ENCODE measurements at places on chromosomes 4 and X. TPM values are rescaled to one million over a fixed set of nuclear protein-coding genes. Genes with fewer than 3 reads are reported as not detected.

Gene PPP2R3B
- 5.1 TPM for total RNA-seq

Gene BTC
- 48.2 TPM for total RNA-seq

GRCh38 chr4:16661813-16662212, 236.6 kb downstream of the LDB2 start:
- no peak overlapping the region for H3K4me3 ChIP-seq
- peaks cover 8% of the 10 kb centered on the region for H3K4me1 ChIP-seq
- H3K27ac ChIP-seq = no peak overlapping the region
- no peaks in the 10 kb centered on the region for H3K36me3 ChIP-seq

Gene MMRN1
- total RNA-seq = 34.1 TPM

DNA sequence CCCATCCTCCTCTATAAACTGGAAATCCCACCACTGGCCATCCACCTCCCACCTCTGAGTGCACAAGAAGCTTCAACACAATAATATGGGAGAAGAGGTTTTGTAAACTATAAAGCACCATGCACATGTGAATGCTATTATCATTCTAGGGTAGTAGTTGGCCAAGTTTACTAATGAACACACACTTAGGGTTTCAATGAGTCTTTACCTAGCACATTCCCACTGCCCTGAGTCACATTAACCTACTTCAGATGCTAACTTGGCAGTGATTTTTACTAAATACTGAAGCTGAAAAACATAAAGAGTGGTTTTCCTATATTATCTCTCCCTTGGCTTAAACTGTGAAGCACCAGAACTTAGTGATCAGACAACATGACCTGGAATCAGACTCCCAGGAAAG, 93.9 kb downstream of the SH3KBP1 start:
- H3K4me1 ChIP-seq = no peaks in the 10 kb centered on the region
- no peaks in the 10 kb centered on the region for H3K27me3 ChIP-seq
- no peaks in the 10 kb centered on the region for H3K36me3 ChIP-seq

GRCh38 chr4:5969777-5970176, 48.5 kb downstream of the C4orf50 start:
- H3K36me3 ChIP-seq = no peaks in the 10 kb centered on the region
- H3K27me3 ChIP-seq = no peaks in the 10 kb centered on the region
- no peak overlapping the region for H3K4me3 ChIP-seq

DNA sequence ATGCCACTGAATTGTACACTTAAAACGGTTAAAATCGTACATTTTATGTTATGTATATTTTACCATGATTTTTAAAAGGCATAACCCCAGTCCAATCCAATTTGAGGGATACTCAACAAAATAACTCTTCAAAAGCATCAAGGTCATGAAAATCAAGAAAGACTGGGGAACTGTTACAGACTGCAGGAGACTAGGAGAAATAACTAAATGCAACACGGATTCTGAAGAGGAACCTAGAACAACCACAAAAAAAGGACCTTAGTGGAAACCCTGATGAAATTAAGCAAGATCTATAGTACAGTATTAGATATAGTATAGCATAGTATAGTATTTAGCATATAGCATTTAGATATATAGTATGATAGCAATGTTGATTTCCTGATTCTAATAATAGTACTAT, 26.8 kb downstream of the SH3KBP1 start:
- H3K4me3 ChIP-seq = no peak overlapping the region
- no peaks in the 10 kb centered on the region for H3K36me3 ChIP-seq
- peaks cover 6% of the 10 kb centered on the region for H3K4me1 ChIP-seq
- no peak overlapping the region for H3K27ac ChIP-seq
- no peak for DNase-seq
- H3K27me3 ChIP-seq = no peaks in the 10 kb centered on the region

Gene MUC7
- not detected for total RNA-seq

DNA sequence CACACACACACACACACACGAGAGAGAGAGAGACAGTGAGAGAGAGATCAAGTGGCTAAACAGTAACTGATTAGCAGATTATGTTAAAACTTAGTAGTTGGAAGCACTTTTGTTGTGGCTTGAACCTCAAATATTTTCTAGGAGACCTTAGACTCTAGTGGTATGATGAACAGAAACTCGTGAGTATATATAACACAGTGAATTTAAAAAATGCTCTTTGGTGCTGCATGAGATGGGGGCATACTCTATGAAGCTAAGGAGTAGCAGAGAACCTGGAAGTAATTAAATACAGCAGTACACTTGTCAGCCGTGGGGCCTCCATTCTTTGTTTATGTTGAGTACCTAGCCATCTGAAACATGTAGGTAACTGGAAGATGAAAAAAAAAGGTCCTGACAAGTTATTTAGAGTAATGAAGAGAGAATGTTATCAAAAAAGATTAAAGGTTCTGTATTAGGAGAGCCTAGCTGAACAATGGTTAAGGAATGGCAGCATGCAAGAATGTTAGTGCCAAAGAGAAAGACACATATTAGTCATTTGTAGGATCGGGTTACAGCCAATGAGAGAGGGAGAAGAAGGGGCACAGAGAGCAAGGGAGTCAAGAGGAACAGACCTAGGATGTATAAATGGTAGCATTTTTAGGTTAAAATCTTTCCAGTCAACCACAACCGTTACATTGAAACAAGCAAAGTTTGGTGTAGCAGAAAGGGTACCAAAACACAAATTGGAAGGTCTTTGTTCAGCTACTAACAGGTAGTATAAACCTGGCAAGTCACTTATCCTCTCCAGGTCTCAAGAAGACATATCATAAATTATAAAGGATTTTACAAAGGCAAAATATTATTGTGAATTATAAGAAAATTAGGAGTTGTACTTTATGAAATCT, 316.7 kb upstream of the DIPK2B start:
- no peaks in the 10 kb centered on the region for H3K27me3 ChIP-seq

GRCh38 chr4:170128219-170128804, 38.6 kb upstream of the AADAT start:
- no peak overlapping the region for H3K4me3 ChIP-seq
- H3K4me1 ChIP-seq = no peaks in the 10 kb centered on the region
- no peaks in the 10 kb centered on the region for H3K27me3 ChIP-seq
- H3K36me3 ChIP-seq = no peaks in the 10 kb centered on the region
- no peak overlapping the region for H3K27ac ChIP-seq

- H3K27ac ChIP-seq = peak overlapping the region; percentile 31
- H3K27me3 ChIP-seq = no peaks in the 10 kb centered on the region
- H3K36me3 ChIP-seq = no peaks in the 10 kb centered on the region
- H3K4me1 ChIP-seq = peaks cover 24% of the 10 kb centered on the region
- no peak overlapping the region for H3K4me3 ChIP-seq
Observed at GRCh38 chr4:99617374-99617773, 40.3 kb downstream of the C4orf54 start.

DNA sequence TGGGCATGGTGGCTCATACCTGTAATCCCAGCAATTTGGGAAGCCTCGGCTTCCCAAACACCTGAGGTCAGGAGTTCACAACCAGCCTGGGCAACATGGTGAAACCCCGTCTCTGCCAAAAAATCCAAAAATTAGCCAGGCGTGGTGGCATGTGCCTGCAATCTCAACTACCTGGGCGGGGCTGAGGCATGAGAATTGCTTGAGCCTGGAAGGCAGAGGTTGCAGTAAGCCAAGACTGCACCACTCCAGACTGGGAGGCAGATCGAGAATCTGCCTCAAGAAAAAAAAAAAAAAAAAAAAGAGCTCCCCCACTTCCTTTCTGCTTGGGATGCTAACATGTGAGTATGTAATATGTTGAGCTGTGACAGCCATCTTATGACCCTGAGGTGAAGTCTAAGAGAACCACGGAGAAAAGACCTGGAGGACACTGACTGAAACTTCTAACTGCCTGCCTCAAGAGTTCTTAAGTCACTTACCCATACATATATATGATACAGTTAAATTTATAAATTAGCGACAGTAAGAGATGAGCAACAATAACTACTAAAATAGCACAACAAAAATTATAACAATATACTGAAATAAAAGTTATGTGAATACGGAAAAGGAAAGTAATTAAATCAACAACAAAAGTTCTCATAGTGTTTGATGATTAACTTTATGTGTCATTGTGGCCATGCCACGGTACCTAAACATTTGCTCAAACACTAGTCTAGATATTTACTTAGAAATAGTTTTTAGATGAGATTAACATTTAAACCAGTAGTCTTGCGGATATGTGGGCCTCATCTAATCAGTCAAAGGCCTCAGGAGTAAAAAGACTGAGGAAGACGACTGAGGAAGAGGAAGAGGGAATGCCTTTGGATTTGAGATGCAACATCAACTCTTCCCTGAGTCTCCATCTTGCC, 178.3 kb downstream of the OPHN1 start:
- H3K4me3 ChIP-seq = no peak overlapping the region
- no peak for DNase-seq
- H3K4me1 ChIP-seq = no peaks in the 10 kb centered on the region
- H3K27ac ChIP-seq = no peak overlapping the region
- H3K27me3 ChIP-seq = no peaks in the 10 kb centered on the region

- H3K27ac ChIP-seq = no peak overlapping the region
- no peaks in the 10 kb centered on the region for H3K27me3 ChIP-seq
- H3K4me3 ChIP-seq = no peak overlapping the region
- H3K36me3 ChIP-seq = no peaks in the 10 kb centered on the region
- H3K4me1 ChIP-seq = peaks cover 8% of the 10 kb centered on the region
Observed at GRCh38 chr4:74316397-74316796, 8.1 kb downstream of the EPGN start.

- DNase-seq = no peak
- H3K4me1 ChIP-seq = no peaks in the 10 kb centered on the region
- no peaks in the 10 kb centered on the region for H3K36me3 ChIP-seq
- H3K27ac ChIP-seq = no peak overlapping the region
- H3K27me3 ChIP-seq = no peaks in the 10 kb centered on the region
Observed at GRCh38 chr4:183337349-183337748, 15.1 kb upstream of the CLDN24 start.

GRCh38 chr4:51844153-51845054, 1.5 kb downstream of the DCUN1D4 start:
- no peaks in the 10 kb centered on the region for H3K27me3 ChIP-seq
- no peaks in the 10 kb centered on the region for H3K36me3 ChIP-seq
- H3K27ac ChIP-seq = peak overlapping the region; percentile 94
- DNase-seq = peak; percentile 97

Gene HTR2C
- total RNA-seq = not detected

DNA sequence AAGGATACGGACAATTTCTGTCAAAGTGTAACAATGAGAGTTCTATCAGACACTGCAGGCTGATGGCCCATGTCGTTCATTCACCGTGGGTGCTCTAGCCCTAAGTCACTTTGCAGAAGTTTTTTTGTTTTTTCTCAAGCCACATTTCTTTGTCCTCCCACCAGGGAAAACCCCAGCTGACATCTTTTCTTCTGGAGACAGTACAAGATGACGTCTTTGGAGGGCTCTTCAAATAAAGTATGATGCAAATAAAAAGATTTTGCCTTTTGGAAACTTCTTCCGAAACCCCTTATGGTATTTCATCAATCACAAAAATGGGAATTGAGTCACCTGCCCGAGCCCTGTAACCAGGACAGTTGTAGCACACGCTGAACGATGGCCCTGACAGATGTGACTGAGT, 73.2 kb downstream of the TRAPPC11 start:
- no peak overlapping the region for H3K4me3 ChIP-seq
- H3K27ac ChIP-seq = no peak overlapping the region
- H3K36me3 ChIP-seq = no peaks in the 10 kb centered on the region
- no peak for DNase-seq

Gene STOX2
- total RNA-seq = 7.0 TPM

Gene UGT2A1
- total RNA-seq = not detected

All from esophagus muscularis mucosa (tissue), 4 donors.